ENCODE measurements at places on chromosomes 2 and 18.
A peak's percentile ranks its signal among the peaks of the same experiment; 100 is the strongest.

GRCh38 chr2:179963626-179964025 is 43.5 kb downstream of the CWC22 start:
- no peak for DNase-seq

DNA sequence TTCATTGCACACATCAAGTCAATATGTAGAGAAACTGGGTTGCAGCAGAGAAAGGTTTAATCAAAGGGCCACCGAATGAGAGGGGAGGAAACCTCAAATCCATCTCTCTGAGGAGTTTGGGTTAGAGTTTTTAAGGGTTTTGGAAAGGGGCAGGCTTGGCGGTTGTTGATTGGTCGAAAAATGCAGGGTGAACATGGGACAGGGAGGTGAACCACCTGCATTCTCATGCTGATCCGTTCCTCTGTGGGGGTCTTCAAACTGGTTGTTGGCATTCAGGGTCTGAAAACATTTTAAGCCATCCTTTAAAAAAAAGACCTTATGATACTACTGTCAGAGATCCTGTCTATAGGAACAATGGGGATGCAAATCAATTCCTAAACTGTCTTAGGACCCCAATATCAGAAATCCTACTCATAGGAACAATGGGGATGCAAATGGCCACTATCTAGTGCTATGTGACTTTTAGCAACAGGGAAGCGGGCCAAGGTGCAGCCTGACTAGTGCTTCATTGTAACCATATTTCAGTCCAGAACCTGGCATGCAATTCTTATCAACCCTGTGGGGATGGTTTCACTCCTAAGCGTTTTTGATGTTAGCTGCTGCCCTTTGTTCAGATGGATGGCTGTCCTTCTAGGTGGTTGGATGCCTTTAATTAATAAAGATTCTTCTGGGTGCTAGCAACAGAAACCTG is 120.1 kb upstream of the MGAT5 start:
- no peak for DNase-seq

GRCh38 chr2:106575955-106576354 is 88.8 kb downstream of the CD8B2 start:
- DNase-seq: no peak

DNA sequence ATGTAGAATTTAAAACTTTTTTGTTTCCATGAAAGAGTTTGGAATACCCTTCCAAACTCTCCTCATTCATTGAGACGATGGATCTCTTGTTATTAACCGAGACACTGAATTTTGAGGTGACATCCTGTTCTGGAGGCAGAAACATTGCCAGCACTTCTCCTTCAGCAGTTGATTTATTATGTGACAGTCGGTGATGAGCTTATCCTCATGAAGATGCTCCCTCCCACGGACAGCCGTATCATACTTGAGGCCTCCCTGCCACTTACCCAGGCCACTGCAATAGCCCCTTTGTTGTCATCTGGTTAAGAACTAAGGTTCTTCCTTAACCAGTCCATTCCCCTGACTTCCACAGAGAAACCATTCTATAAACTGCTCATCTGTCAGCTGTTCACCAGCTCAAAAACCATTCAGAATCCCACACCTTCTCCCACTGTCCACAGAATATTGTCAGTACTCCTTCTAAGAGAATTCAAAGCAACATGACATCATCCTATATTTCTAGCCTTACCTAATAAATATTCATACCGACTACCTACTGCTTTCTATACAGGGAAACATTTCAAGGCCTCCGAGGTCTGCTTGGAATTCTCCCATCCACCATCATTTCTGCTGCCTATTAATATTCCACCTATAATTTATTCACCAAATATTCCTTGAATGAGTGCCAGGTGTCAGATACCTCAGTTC is 139.0 kb upstream of the TRIB2 start:
- no peak for DNase-seq

GRCh38 chr2:181146171-181146570 is 165.8 kb downstream of the UBE2E3 start:
- no peak for DNase-seq

DNA sequence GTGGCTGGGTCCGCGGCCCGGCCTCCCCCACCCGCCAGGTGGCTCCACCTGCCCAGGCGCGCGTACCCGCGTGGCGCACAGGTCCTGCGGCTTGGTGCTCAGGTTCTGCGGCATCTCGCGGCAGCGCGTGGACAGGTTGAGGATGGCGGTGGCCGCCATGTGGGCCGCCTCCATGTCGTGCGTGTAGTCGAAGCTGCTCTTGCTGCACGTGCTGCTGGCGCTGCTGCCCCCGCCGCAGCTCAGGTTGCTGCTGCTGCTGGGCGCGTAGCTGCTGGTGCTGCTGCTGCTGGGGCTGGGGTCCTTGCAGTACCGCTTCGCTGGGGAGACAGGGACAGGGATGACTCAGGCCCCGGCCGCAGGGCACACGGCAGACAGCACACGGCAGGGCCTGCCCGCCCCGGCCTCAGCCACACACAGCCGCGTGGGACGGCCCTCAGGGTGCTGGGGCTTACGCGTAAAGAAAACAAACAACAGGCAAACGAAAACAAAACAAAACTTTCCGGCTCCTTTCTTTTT is 147.7 kb upstream of the PXDN start:
- DNase-seq: no peak

DNA sequence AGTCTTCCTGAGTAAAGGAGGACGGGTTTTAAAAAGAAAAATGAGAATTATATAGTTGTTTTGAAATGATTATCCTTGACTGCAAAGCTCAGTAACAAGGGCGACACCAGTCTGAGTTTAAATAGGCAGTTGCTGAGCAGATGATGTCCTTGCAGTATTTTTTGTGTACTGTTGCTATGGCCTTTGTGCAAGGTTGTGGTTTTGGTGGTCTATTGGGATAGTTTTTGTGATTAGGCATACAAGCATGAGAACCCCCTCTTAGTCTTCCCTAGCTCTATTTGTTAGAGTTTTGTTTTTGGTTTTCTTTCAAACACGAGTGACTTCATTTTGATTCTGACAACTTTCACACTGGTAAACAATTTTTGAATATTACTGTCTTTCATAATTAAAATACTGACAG is 64.1 kb downstream of the TAF4B start:
- no peak for DNase-seq

- DNase-seq: no peak
These were observed 209.2 kb upstream of the STK17B start for GRCh38 chr2:196380575-196380974.

DNA sequence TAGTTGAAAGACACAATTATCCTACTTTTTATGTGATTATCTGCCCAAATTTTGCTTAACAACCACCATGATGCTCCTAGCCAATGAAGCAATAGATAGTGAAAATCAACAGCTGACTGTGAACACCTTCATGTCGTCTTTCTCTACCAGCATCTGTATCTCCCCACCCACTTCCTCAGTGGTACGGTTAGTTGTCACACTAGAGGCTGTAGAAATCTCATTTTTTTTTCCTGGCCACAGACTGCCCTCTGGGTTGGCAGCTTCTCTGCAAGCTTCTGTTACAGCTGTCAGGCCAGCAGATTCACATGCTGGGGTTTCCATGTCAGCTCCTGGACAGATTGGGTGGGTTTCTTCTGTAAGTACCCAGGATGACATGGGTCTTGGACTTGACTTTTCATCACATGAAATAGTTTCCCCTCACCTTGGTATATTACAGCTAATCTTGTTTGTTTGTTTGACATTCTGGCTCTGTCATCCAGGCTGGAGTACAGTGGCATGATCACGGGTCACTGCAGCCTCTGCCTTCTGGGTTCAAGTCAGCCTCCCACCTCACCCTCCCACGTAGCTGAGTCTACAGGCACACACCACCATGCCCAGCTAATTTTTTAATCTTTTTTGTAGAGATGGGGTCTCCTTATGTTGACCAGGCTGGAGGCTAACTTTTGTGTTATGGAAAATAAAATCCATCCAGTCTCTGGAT is 24.3 kb downstream of the STAT4 start:
- DNase-seq: no peak

DNA sequence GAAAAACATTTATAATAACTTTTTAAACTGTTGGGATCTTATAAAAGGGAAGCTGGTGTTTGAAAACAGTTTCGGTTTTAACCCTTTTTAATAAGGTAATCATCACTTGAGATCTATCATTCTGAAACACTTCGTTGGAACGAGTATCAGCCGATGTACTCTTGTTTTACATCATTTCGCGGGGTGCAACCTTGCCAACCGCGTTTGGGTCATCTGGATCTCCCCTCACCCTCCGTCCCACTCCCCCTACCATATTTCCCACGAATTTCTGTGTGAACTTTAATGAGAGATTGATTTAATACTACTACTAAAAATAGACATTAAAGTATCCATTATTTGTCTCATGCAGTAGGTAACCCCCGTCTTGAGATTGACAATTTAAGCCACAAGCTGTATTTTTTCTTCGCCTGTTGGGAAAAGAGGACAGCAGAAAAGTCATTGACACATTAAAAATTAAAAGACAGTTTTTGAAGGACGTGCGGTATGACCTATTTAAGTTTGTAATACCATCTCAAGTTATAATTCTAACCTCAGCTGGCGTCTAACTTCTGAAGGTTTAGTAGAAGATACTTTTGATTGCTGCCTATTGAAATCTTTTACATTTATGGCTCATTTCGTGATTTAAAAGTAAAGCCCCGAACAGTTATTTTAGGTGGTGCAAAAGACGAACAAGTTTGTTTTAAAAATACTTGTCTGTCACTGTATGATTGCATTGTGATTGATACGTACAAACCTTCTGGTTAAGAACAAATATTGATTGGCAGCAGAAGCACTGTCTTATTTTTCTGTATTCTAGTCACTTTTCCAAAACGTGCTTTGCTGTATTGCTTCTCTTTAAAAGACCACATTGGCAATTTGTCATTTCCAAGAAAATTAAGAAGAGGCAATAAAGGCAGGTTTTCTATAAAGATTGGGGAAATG is 1.5 kb downstream of the CREB1 start:
- peak; percentile 5 for DNase-seq
